ENCODE measurements at places on chromosomes 5 and 9.
A peak's percentile ranks its signal among the peaks of the same experiment; 100 is the strongest.

DNA sequence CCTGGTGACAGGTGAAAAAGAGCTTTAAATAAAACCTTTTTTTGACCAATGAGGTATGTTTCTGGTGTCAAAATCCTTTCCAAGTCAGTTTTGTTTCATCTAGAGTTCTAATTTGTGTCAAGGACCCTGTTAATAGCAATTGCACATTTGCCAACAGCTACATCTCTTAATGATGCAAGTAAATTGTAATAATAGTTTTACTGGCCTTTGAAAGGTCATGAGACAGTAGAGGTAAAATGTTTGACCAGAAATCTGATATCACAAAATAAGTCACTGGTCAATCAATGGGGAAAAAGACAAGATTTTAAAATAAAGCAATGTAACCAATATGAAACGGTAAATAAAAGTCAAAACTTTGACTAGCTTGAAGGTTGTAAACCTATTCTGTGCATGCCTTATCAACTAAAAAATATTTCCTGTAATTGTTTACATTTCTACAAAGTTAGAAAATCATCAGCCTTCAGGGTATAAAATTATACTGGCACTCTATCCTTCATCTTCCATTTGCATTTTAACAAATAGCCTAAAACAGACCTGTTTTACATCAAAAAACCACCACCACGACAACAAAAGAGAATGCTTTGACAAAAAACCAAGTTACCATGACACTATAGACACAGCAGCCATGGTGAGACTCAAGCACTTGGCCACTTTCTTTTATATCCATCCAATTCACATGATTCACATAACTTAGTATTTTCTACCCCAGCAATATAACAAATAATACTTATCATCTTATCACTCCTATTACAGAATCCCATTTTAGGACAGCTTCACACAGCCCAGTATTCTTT, 3.0 kb downstream of the NADK2 start:
- no peak for DNase-seq

- DNase-seq, result peak; percentile 71
These were observed 8.5 kb upstream of the DNAJC25 start for GRCh38 chr9:111622626-111623025.

DNA sequence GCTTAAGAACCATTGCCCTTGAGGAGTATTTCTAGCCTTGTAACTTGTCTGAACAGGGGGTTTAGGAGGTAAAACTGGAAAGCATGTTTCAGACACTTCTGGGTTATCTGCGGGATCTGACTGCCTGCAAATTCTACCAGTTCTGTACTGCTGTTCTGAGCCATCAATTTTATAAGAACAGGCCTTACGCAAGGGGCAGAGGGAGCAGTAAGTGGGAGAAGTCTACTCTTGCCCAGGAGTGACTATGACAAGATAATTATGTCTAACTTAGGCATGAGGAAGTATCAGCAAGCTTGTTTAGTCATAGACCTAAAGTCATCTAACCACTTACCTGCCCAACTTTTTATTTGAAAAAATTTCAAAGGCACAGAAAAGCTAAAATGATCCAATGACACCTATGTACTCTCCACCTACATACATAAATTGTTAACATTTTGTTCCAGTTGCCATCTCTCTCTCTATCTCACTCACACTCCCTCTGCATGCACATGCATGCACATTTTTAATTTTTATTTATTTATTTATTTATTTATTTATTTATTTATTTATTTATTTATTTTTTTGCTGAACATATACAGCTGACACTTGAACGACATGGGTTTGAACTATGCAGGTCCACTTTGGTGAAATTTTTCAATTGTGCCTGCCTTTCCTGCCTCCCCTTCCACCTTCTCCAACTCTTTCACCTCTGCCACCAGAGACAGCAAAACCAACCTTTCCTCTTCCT, 18.4 kb upstream of the DEPDC1B start:
- DNase-seq, result no peak

DNA sequence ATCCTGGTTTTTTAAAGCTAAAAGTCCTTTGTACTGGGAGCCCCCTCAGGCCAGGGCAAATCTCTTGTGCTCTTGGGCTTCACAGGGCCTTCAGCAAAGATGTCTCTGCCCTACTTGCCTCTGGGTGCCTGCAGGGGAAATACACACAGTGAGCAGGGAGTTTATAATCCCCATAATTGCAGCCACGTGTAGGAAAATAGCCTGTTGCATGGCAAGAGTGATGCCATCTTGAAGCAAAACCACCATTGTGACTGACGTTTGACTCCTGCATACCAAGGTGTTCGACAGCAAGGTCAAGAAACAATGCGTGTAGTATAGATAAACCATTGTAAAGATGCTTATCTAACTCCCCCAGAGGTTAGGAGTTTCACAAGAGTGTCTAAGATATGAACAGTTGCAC, 11.4 kb upstream of the IL3 start:
- DNase-seq, result no peak

GRCh38 chr5:103590221-103590620, 27.6 kb upstream of the NUDT12 start:
- DNase-seq, result no peak

GRCh38 chr5:1409381-1410110, 35.7 kb downstream of the SLC6A3 start:
- no peak for DNase-seq

All from GM04504 (cell line).